ENCODE measurements at places on chromosomes 3 and 15.

DNA sequence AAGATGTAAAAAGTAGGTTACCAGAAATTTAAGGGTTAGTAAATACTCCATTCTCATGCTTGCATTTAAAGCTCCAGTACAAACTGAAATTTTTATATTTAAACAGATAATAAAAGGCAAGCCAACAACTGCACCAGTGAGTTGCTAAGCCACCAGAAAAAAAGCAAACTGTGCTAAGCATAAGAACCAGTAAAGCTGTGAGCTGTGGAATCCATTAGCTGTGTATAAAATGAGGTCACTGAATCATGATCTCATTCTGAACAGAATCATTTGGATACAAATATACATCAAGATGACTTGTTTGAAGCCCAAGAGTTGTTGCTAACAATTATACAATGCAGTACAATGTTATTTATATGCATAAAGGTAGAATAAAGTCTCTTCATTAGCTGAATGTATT lies 1312.2 kb downstream of the SI start:
- DNase-seq = no peak

- peak; percentile 16 for DNase-seq
Observed at GRCh38 chr3:134134240-134134639, 104.5 kb upstream of the SLCO2A1 start.

DNA sequence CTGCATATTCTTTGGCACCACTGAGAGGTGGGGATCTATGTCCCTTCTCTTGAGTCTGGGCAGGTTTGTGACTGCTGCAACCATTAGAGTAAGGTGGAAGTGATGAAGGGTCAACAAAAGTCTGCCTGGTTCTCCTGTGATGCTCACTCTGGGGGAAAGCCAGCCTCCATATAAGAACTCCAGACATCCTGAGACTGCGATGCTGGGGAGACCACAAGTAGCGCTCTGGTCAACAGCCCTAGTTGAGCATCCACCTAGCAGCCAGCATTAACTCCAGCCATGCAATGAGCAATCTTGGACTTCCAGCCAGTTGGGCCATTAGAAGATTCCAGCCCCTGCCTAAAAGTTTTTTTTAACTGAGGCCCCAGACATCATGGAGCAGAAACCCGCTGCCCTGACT lies 62.8 kb downstream of the SCN11A start:
- DNase-seq = no peak

DNA sequence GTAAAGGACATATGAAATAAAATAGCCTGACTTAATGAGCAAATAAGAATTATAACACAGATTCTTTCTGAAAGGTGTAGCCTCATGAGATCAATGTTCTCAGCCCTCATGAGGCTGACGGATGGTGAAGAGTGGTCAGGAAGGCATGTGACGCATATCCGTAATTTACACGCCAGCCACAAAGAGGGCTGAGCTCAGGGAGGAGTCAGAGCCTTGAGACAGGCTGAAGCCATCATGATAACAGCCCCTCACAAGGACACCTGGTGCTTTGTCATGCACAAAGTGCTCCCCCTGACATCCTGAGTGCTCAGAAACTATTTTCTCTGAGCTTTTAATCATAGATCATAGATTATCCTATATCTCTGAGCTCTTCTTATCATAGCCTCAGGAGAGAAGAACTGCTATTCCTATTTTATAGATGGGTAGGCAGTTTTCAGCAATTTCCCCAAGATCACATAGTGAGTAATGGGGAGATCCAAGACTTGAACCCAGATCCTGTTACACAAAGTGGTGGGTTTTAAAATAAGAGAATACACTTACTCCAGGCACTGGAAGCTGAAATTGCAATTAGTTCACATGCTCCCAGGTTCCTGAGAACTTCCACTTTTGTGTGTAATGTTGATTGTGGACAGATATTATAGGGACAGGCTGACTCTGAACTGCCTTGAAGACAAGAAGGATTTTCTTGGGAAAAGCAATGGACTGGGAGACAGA lies 267.1 kb downstream of the RPLP1 start:
- no peak for DNase-seq

DNA sequence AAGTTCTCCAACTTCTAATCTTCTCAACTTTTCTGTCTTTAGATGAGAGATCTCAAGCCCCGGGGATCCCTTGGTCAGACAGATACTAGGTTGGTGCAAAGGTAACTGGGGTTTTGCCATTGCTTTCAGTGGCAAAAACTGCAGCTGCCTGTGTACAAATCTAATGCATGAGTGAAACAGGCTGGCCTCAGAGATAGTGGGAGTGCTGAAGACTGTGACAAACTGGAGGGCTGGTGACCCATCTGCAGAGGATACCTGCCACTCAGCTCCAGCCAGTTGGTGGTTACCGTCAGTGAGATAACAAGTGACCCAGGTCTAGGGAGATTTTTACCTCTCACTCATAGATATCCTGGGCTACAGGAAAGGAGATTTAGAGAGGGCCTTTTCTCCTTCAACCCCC lies 85.7 kb downstream of the RYR3 start:
- no peak for DNase-seq

DNA sequence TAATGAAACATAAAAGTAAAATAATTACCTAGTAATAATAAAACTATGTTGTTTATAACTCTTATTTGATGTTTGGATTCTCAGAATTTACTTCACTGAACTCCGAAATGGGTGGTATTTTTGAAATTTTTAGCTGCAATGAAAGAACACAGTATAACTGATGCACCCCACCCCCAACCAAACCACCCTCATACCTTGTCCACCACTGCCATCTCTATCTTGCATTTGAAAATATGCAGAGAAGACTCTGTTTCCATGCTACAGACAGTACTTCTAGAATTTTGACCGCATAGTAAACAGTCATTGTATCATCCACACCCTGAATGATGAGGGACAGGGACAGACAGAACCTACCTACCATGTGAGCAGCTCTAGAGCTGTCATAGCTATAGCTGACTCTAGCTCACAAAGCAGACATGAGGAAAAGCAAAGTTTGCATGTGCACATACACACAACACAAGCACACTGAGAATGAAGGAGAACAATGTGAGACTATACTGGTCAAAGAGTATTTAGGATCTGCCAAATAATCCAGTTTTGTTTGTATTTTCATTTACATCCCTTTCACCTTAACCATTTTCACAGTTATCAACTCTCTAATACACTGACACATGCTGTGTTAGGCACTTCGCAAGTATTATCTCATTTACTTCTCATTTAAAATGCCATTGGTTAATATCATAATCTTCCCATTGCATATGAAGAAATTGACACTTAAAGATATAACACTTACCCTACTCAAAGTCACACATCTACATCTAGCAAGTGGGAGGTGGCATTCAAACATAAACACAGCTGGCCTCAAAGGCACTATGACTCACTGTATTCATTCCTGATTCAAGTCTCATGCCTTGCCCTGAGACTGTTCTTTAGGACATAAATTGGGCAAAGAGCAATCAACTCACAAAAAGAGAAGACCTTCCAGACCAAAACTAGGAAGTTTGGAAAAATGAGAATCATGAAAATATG lies 1014.7 kb upstream of the CFAP20DC start:
- no peak for DNase-seq

DNA sequence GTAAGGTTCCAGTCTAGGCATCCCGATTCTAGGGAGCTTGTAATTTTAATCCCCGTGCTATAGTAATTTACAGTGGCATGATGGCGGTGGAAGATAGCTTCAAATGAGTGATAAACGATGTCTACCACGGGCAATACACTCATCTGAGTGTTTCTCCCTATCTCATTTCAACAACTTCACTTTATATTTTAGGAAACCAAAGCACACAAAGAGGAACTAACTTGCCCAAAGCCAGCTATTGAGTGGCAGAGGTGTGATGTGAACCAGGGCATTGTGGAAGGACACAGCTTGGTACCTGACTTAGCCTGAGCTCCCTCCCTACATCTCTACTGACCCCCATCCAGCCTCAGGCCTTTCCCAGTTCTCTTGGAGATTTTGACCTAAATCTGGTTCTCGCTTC lies 16.9 kb upstream of the FILIP1L start:
- DNase-seq = no peak

GRCh38 chr3:101230618-101231017 lies 89.8 kb downstream of the IMPG2 start:
- DNase-seq = no peak

GRCh38 chr3:123881771-123882170 lies 2.4 kb downstream of the MYLK start:
- DNase-seq = no peak

GRCh38 chr3:40780291-40780924 lies 255.6 kb downstream of the ZNF621 start:
- peak; percentile 68 for DNase-seq

- no peak for DNase-seq
Observed at GRCh38 chr3:74613060-74613459, 1.4 kb downstream of the CNTN3 start.

GRCh38 chr3:71046791-71047190 lies 536.7 kb downstream of the FOXP1 start:
- no peak for DNase-seq

DNA sequence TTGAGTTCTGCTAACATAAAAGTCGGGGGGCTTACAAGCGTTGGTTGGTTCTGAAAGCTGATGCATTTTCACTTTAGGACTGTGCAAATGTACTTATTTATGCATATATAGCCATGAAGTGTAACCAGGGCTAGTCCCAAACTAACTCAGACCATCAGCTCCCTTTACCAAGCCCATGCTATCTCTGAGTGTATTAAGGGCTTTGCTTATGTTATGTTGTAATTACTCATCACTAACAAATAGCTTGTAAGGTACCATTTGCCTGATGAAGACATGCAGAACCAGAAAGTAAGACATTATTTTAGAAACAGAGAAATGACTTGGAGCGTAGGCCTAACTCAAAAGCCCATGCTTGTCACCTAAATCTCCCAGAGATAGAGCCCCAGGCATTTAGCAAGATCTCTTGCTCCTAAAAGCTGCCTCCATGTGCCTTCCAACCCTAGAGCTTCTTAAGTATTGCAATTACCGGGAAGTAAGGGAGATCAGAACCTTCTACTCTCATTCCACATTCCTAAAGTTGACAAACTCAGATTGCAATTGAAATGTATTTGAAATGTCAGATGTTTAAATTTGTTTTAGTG lies 362.9 kb upstream of the RBMS3 start:
- DNase-seq = no peak

DNA sequence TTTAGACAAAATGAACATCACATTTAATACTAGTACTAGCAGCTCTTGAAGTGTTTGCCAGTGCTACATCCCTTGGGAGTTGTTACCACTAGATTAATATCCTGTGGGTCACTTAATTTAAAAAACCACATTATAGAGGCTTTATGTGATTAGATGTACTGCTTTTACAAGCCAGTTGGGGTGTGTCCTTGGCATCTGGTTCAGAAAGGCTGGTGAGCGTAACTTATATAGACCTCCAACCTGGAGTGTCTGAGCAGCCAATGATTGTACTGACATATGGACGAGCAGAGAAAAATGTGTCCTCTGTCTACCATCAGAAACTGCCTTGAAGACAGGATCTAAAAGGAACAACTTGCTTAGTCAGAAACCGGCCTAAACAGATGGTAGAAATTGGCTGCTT lies 306.2 kb upstream of the ATP11B start:
- DNase-seq = no peak

GRCh38 chr3:1191026-1191425 lies 98.2 kb downstream of the CNTN6 start:
- DNase-seq = no peak

- no peak for DNase-seq
Observed at GRCh38 chr3:12759693-12760565, 870 bp upstream of the TMEM40 start.

GRCh38 chr3:190485830-190486532 lies 27.9 kb upstream of the IL1RAP start:
- DNase-seq = peak; percentile 33

- no peak for DNase-seq
Observed at GRCh38 chr15:51119120-51119519, 24.4 kb upstream of the TNFAIP8L3 start.

DNA sequence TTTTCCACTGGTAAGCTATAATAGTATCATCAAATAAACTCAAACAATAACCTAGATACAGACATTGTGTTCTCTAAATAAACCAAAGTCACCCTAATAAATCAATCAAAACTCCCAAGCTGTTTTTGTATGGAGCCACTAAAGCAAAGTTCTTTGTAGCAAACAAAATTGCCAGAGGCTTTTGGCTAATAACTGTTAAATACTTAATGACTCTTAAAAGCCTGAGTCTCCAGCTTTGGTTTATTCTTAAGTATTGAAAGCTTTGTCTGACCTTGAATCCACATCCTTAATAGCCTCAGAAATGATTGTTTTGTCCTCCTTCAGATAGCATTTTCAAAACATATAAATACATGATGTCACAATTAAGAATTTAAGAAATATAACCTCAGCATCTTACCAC lies 725.3 kb downstream of the SI start:
- no peak for DNase-seq

GRCh38 chr3:162799910-162800309 lies 1303.3 kb downstream of the OTOL1 start:
- no peak for DNase-seq

GRCh38 chr3:139770577-139770976 lies 92.8 kb upstream of the NMNAT3 start:
- no peak for DNase-seq

- no peak for DNase-seq
Observed at GRCh38 chr3:152026033-152026556, 152.7 kb downstream of the SUCNR1 start.

DNA sequence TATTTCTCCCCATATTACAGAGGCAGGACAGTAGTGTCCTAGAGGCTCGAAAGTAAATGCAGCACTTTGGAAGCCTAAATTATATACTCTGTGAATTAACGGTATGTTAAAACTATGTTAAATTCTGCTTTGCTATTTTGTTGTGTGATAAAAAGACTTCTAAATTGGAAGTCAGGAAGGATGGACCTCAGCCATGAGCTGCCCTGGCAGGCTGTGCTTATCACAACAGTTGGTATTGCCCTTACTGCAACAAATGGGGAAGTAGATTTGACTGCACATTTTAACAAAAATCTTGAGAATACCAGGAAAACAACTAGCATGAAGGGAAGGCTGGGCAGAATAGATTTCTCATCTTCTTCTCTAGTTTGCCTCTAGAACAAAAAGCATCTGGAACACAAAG lies 706.6 kb downstream of the SI start:
- no peak for DNase-seq

DNA sequence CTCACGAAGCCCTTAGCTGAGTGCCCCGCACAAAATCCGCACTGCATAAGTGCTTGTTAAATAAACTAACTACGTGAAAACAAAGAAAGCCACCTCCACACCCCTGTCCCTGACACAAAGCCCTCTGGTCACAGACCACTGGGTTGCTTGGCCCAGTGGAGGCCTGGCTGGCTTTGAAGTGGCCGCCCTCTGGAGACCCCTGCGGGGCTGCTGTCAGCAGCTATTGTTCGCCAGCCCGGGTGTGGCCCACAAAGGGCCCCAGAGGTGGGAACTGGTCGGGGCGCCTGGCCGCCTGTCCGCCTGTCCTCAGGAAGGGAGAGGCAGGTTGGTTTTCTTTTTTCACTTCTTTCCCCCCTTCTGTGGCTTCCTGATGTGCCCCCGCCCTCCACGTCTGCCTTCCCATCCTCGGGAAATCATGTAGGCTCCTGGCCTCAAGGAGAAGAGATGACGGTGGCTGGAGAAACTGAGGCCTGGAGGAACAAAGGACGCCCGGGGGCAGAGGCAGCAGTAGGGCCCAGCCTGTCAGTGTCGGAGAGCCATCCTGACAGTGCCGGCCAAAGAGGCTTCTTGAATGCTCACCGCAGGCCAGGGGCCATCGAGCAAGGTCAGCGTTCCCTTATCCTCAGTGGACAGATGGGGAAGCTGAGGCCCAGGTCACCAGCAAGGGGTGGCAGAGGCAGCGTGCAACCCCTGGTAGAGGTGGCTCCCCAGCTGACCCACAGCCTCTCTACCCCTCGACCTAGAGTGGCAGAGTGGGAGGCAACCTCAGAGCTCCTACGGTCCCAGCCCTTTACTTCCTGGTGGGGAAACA lies 61.1 kb downstream of the SLC6A6 start:
- peak; percentile 79 for DNase-seq

Measured in neural progenitor cell (in vitro differentiated cells).